ENCODE measurements at places on chromosomes 2 and 18.

DNA sequence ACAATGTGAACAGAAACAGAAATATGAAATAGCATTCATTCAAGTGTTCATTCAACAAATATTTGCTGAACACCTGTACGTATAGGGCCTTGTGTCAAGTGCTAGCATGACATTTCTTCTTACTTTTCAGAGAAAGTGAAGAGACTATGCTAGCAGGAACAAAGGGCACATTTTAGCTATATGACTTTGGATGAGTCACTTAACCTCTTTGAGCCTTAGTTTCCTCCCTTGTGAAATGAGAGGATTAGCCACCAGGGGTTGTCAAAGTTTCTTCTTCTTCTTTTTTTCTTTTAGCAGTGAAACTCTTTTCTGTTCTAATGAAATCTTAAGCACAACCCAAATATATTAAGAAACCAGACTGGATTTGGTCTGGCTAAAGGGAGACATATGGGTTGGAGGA lies 53.1 kb downstream of the FIGN start:
- no peak for DNase-seq

DNA sequence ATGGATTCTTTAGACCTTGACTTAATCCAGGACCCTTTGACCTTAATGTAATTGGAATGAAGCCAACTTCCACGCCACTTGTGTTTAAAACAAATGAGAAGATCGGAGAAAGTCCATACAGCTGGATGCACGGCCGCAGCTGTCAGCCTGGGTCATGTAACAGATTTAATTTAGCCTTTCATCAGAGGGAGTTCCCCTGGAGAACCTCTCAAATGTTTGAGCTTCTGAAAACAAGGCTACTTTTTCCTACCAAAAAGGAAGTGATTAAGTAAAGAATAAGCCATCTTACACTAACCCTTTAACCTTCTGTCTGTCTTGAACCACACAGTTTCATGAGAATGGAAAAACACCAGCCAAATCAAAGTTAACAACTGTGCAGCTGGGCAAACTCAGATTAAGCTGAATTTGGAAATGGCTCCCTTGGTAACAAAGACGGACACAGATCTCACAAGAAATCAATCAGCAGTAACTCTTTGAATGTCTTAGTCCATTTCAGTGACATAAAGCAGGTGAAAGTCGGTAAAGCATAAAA lies 103.6 kb downstream of the DOCK10 start:
- no peak for DNase-seq

DNA sequence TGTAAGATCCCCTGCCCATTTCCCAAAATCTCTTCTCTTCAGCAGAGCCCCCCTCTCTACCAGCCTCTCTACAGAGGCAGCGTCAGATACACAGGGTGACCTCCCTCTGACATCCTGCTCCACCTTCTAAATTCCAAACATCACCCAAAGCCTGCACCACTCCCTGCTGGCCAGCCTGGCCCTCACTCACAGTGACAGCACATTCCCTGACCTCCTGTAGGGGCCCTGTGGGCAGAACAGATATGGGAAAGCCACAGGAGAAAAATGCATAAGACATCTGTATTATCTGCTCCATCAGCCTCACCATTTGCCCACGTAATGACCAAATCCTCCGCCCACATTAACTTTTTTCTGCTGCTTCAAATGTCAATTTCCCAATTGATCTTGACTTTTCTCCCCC lies 40.6 kb downstream of the TRABD2A start:
- no peak for DNase-seq

- DNase-seq: no peak
Observed at GRCh38 chr18:42185486-42185885, 230.5 kb downstream of the PIK3C3 start.

GRCh38 chr2:182134201-182134600 lies 148.5 kb downstream of the PPP1R1C start:
- DNase-seq: no peak

DNA sequence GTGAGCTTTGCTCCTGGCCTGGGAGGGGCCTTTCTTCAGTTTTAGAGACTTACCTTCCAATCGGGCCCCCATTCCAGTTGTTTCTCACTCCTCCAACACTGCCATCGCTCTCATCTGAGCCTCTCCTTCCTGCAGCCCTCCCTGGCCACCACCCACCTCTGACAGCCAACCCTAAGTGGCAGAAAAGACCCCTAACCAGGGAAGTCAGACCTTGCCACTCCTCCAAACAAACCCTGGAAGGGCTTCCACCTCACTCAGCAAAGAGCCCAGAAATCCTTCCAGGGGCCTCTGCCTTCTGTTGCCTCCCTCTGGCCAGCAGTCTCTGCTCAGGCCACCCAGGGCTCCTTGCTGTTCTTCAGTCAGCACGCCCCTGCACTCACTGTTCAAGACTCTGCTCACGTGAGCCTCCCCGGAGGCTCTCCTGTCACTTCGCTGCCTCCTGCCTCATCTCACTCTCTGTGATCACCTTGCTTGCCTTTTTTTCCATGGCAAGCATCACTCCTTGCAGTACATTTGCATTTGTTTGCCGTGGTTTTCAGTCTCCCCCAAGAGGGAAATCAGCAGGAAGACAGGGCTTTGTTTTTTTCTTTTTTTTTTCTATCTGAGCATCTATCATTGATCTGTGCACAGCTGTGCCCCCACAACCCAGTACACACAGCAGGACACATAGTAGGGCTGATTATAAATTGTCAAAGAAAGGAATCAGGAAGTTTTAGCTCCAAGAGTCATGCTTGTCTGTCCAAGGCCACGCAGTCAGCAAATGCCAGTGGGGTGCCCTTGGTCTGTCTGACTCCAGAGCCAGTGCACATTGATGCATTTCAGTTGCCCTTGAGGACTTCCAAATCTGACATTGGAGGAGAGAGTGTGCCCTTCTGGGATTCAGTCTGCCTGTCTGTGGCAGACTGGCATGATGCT lies 83.9 kb downstream of the INHBB start:
- DNase-seq: no peak

- peak; percentile 12 for DNase-seq
Observed at GRCh38 chr2:230327418-230328154, 593 bp downstream of the SP140L start.

DNA sequence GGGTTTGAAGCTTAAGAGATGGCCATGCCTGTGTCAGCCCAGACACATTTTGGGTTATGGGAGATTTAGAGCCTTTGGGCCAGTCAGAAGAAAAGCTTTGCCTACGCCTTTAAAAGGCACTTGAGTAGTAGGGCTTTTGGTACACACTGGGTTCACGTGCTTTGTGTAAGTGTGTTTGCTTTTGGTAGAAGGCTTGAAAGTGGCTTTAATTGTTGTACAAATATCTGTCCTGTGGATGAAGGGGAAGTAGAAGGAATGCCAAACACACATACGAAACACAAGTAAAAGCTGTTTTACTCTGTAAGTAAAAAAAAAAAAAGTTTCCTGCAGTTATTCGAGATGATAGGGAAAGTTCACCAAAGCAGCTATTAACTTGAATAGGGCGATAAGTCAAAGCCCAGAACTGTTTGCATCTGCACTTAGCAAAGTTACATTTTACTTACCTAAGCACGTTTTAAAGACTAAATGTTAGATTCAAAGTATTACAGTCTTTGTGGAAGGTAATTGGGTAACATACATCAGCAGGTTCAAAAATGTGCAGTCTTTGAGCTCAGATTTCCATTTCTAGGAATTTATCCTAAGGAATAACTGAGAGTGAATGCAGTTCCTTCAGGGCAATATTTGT lies 75.4 kb downstream of the STK25 start:
- no peak for DNase-seq

- no peak for DNase-seq
Observed at GRCh38 chr2:74566076-74566753, 11.7 kb downstream of the DOK1 start.

DNA sequence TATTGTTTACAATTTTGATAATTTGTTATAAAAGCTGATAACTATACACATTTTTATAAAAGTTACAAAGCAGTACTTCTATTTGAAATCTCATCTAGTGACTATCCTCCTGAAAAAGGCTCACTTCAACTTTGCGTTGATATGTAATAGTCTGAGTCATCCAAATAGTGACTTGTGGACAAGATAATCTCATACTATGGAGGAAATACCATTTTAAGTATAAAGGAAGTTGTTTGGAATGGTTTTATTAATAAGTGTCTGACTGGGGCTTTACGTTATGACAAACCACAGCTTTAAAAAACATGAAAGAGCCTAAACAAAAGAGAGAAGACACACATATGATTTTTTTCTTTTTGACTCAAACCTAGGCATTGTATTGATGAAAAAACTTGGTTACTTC lies 272.3 kb upstream of the COL3A1 start:
- no peak for DNase-seq

DNA sequence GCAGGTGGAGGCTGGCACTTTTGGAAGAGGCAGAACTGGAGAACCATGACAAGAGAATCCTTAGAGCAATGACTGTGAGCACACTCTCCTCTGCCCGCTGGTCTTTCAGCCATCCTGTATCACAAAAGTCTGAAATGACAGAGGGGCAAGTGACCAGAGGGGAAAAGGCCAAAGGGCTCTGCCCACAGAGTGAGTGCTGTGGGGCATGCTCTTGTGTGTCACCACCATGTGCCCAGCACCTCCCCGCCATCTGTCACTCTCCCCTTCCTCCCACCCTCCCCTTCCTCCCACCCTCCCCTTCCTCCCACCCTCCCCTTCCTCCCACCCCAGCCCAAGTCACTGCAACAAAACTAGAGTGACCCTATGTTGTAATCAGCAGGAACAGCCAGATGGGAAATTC lies 31.9 kb downstream of the DAW1 start:
- no peak for DNase-seq

- DNase-seq: no peak
Observed at GRCh38 chr2:29281086-29281915, 166.1 kb downstream of the CLIP4 start.

- no peak for DNase-seq
Observed at GRCh38 chr18:61076986-61077385, 256.2 kb upstream of the CDH20 start.

- no peak for DNase-seq
Observed at GRCh38 chr2:96762529-96763311, 2.0 kb downstream of the CNNM4 start.

- DNase-seq: peak; percentile 64
Observed at GRCh38 chr2:43225093-43225787, 1.2 kb downstream of the ZFP36L2 start.

- no peak for DNase-seq
Observed at GRCh38 chr2:220963076-220963475, 609.0 kb downstream of the EPHA4 start.

DNA sequence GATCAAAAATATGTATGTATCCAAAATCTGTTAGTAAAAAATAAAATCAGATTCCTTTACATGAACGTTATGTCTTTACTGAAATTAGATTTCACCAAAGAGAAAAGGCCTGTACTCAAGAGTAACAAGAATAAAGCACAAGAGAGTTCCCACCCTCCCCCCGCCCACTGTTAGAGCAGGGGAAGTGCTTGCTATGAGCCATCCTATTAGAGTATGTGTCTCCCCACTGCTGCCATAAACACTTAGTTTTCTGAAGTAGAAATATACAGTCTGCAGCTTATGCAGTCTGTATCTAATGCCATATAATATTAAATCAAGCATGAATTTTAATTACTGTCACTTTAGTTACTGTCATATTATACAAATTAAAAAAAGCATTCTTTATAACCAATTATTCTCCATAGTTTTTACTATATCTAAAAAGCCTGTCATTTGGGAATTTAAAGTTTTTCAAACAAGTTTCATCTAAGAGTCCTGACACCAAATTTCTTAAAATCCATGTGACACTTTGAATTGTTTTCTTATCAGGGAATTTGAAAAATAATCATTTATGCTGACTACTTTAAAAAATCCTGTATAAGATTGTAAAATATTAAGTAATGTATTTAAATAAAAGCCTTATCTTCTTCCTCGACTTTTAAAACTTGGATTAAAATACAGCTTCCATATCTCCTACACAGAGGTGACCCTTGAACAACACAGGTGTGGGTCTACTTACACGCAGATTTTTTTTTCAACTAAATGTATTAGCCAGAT lies 51.8 kb upstream of the GPR75 start:
- DNase-seq: no peak

GRCh38 chr2:160324161-160324800 lies 124.2 kb upstream of the ITGB6 start:
- DNase-seq: peak; percentile 57

DNA sequence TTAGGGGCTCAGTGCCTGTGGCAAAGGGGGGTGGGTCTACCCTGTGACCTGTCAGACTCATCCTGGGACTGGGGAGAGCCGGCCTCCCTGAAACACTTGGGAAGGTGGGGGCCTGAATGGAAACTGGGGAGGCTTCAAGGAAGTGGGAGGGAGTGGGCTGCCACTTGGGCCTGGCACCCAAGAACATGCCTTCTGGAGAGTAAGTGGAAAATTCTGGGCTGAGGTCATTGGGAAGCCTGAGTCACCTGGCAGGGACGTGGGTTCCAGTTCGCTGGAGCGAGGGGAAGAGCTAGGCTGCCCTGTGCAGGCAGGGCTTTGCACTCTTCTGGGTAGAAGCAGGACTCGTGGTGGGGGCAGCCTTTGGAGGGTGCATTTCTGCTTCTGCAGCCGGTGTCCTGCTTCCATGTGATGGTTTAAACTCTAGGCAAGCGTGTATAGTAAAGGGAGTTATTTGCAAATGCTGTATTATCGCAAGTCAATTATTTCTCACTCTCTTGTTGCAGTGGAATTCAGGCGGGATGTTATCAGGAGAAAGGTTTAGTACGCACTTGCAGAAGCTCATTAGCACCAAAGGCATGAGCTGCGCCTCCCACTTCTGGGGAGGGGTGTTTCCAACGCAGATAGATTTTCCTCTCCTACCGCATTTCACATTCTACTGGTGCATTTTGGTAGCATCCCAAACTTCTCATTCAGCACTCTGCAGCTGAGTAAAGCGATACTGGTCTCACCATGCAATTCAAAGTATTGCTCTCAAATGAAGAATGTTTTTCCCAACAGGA lies 3.8 kb downstream of the LRRFIP1 start:
- DNase-seq: no peak

- no peak for DNase-seq
Observed at GRCh38 chr2:108428286-108429009, 20.6 kb upstream of the GCC2 start.

GRCh38 chr18:54386043-54386442 lies 28.3 kb downstream of the C18orf54 start:
- no peak for DNase-seq

DNA sequence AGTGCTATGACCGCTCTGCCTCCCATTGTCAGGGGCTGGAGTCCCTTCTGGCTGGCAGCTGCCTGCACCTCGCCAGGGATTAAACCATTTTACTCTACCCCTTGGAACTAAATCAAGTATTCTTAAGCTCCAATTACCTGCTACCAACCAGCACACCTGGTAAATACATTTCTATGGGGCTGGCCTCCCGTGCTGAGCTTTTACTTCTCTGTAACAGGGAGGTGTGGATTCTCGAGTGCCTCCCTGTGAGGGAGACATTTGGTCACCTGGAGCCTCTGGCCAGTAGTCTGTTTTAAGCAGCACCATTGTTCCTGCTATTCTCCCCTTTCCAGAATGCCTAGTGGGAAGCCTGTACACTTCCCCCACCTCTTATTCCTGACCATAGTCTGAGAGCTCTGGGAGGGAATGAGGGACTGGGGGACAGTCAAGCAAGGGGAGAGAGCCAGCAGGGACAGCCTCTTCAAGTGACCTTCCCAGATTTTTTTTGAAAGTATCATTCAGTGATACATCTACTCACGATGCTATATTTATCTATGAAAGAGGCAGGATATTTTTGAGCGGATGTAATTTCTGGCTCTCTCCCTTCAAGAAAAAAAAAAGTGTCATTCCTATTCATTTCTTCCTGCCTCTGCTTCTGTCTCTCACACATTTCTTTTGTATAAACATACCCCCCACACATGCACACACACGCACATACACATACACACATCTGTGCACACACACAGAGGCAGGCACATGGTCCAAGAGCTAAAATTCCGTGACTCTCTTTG lies 112.8 kb downstream of the CAPN13 start:
- DNase-seq: no peak
